NCI-H2171 (cell line): ENCODE measurements at places on chromosomes 5 and 9.

- peak; percentile 88 for DNase-seq
Measured at GRCh38 chr5:14396066-14396465, 185.5 kb upstream of the OTULINL start.

DNA sequence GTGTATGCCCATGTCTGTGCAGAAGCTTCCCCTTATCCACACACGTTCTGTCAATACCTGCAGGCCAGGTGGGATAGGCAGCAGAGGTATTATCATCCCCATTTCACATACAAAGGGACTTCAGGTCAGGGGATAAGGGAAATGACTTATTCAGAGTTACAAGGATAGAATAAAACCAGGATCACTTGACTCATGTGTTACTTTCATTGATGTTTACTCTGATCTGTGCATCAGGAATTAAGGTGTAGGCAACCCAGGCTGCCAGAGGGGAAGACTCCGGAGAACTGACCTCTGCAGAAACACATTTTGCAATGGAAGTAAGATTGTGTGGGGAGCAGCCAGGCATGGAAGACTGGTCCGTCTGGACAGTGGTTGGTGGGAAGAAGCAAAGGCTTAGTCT lies 74.2 kb upstream of the FSTL4 start:
- no peak for DNase-seq

DNA sequence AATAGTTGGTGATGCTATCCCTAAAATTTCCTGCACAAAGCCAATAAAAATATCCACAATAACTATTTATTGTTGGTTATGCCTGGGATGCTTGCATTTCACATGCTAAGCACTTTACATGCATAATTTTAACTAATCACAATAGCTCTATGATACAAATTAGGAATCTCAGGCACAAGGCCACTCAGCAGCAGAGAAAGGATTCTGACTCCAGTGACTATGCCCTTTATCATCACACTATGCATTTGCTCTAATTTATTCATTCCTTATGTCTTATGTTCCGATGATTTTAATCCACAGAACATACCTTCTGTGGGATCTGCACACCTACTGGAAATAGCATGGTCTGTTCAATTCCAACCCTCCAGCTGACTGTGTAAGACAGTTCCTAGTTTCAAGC lies 476.1 kb downstream of the TMEM232 start:
- DNase-seq = no peak

DNA sequence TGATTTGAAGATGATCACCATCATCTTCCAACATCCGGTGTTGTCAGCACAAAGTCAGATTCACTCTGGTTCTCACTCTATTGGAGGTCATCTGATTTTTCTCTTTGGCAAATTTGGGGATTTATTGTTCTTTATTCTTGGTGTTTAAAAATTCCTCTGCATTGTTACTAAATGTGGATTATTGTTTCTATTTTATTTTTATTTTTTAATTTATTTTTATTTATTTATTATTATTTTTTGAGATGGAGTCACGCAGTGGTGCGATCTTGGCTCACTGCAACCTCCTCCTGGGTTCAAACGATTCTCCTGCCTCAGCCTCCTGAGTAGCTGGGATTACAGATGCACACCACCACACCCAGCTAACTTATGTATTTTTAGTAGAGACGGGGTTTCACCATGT lies 72.9 kb upstream of the TGFBR1 start:
- DNase-seq = no peak

- no peak for DNase-seq
Measured at GRCh38 chr9:136901516-136902258, 15.4 kb downstream of the TRAF2 start.

GRCh38 chr5:158116965-158117364 lies 258.0 kb upstream of the CLINT1 start:
- no peak for DNase-seq

DNA sequence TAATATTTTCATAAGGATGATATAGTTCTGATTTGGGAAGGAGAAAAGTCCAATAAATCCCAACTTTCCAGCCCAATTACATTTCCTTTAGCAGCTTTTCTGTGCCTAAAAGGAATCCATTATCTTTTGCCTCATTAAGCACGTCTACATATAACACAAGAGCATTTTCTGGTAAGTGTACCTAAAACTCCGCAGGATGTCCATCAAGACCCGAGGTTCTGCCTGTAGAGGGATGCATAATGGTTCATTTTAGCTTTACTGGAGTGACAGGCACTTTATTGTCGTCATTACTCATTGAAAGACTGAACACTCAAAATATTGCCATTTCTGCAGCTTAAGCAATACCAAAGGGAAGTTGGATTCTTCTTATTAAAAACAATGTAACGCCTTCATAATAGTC lies 669.0 kb downstream of the PRELID2 start:
- no peak for DNase-seq

GRCh38 chr9:120463765-120464164 lies 116.2 kb downstream of the CDK5RAP2 start:
- no peak for DNase-seq

GRCh38 chr9:136995772-136996311 lies 526 bp downstream of the CLIC3 start:
- DNase-seq = no peak

- no peak for DNase-seq
Measured at GRCh38 chr5:78345485-78345884, 14.9 kb upstream of the SCAMP1 start.
